ENCODE measurements at places on chromosomes 5 and 9. TPM values are rescaled to one million over a fixed set of nuclear protein-coding genes. Genes with fewer than 3 reads are reported as not detected.

The C9orf153 gene
- 0.18 TPM for total RNA-seq

GRCh38 chr9:137956039-137956438, 78.5 kb downstream of the CACNA1B start:
- H3K27me3 ChIP-seq = peaks cover 2% of the 10 kb centered on the region
- H3K4me1 ChIP-seq = no peaks in the 10 kb centered on the region
- H3K27ac ChIP-seq = no peak overlapping the region
- no peak overlapping the region for H3K4me3 ChIP-seq

The KIF24 gene
- total RNA-seq = 0.71 TPM

The CACFD1 gene
- 13.8 TPM for total RNA-seq

DNA sequence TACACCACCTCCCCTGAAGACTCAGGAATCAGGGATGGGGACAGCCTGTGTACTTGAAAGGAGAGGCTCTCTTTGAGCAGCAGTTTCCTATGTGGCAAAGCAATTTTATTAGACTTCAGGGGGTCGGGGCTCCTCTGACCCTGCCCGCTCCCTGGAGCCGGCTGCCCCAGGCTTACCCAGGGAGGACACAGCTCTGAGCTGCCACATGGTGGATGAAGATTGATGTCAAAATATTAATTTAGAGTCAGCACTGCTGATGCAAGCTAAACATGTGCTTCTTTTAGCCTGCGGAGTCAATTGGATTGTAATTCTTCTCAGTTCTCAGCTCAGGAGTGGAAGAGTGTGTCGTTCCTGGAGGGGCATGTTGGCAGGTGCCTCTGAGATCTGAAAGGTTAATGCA, 606.1 kb downstream of the KIF4B start:
- H3K36me3 ChIP-seq = no peaks in the 10 kb centered on the region
- H3K27me3 ChIP-seq = peaks cover 9% of the 10 kb centered on the region
- H3K27ac ChIP-seq = no peak overlapping the region
- no peak overlapping the region for H3K4me3 ChIP-seq
- no peaks in the 10 kb centered on the region for H3K4me1 ChIP-seq

DNA sequence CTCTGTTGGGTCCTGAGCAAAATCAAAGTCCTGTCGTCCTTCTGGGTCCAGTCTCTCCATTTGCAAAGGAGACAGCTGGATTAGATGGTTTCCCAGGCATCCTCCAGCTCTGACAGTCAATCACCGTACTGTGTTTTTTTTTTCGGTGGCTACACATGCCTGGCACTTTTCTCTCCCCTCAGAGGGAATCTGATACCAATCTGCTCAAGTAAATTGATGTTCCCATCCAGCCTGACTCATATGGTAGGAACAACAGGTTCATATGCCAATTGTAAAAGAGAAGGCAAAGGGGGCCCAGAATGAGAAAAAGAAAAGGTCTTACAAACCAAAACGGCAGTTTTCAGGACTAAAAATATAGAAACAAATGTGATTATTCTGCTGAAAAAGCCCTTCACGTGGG, 1.2 kb downstream of the FBXO10 start:
- no peak for DNase-seq
- peak overlapping the region; percentile 92 for H3K4me3 ChIP-seq
- H3K36me3 ChIP-seq = peaks cover 30% of the 10 kb centered on the region
- H3K27me3 ChIP-seq = no peaks in the 10 kb centered on the region
- H3K27ac ChIP-seq = no peak overlapping the region
- peaks cover 52% of the 10 kb centered on the region for H3K4me1 ChIP-seq

The PCDHB10 gene
- 0.07 TPM for total RNA-seq

DNA sequence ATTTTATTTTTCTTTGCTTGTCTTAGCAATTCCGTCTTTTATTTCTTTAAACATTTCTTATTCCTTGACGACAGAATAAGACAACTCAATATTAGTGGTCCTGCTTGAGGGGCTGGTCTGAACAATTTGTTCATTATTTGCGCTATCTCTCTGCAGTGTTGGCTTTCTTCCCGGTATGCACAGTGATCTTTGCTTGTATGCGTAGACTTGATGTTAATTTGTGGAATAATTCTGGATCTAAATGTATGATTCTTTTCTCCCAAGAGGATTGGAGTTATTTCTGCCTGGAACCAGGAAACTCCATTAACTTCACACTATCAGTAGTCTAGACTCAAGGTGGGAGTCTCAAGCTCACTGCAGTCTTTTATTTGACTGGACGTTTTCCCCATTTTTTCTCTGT, 80.4 kb downstream of the KDM4C start:
- H3K27ac ChIP-seq = no peak overlapping the region
- peaks cover 53% of the 10 kb centered on the region for H3K36me3 ChIP-seq
- no peaks in the 10 kb centered on the region for H3K27me3 ChIP-seq
- DNase-seq = no peak
- peaks cover 6% of the 10 kb centered on the region for H3K4me1 ChIP-seq
- no peak overlapping the region for H3K4me3 ChIP-seq

DNA sequence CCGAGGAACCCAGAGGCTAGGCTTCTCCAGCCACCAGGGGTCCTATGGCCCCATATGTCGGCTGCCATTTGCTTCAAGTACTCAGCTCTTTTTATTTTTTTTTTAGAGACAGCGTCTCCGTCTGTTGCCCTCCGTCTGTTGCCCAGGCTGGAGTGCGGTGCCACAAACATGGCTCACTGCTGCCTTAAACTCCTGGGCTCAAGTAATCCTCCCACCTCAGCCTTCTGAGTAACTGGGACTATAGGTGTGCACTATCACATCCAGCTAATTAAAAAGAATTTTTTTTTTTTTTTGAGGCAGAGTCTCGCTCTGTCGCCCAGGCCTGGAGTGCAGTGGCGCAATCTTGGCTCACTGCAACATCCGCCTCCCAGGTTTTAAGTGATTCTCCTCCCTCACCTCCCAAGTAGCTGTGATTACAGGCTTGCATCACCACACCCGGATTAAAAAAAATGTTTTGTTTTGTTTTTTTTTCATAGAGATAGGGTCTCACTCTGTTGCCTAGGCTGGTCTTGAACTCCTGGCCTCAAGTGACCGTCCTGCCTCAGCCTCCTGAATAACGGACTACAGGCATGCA, 8.9 kb downstream of the CERCAM start:
- no peaks in the 10 kb centered on the region for H3K27me3 ChIP-seq
- H3K36me3 ChIP-seq = no peaks in the 10 kb centered on the region
- H3K27ac ChIP-seq = no peak overlapping the region
- H3K4me1 ChIP-seq = no peaks in the 10 kb centered on the region
- no peak overlapping the region for H3K4me3 ChIP-seq

- H3K27me3 ChIP-seq = no peaks in the 10 kb centered on the region
Measured at GRCh38 chr5:158429564-158429963, 570.6 kb upstream of the CLINT1 start.

The IL7R gene
- total RNA-seq = 1.9 TPM

- H3K27me3 ChIP-seq = no peaks in the 10 kb centered on the region
- no peaks in the 10 kb centered on the region for H3K36me3 ChIP-seq
- no peak for DNase-seq
- no peaks in the 10 kb centered on the region for H3K4me1 ChIP-seq
- no peak overlapping the region for H3K27ac ChIP-seq
Measured at GRCh38 chr9:126550891-126551351, 62.8 kb upstream of the LMX1B start.

The CCL21 gene
- not detected for total RNA-seq

The AFF4 gene
- 42.7 TPM for total RNA-seq

Measured in activated B cell treated with CpG ODN at 0.5 μM for 24 hours (primary cell).